ENCODE measurements at places on chromosomes 11 and 22.

DNA sequence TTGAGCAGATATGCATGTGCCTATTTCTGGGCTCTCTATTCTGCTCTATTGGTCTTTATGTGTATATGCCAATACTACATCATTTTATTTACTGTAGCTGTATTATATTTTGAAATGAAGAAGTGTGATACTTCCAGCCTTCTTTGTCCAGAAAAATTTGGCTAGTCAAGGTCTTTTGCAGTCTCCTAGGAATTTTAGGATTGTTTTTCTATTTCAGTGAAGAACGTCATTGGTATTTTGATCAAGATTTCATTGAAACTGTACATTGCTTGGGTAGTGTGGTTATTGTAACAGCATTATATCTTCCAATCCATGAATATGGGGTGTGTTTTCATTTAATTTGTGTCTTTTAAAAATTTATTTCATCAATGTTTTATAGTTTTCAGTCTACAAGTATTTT lies 400.3 kb downstream of the AASDHPPT start:
- DNase-seq, result no peak

DNA sequence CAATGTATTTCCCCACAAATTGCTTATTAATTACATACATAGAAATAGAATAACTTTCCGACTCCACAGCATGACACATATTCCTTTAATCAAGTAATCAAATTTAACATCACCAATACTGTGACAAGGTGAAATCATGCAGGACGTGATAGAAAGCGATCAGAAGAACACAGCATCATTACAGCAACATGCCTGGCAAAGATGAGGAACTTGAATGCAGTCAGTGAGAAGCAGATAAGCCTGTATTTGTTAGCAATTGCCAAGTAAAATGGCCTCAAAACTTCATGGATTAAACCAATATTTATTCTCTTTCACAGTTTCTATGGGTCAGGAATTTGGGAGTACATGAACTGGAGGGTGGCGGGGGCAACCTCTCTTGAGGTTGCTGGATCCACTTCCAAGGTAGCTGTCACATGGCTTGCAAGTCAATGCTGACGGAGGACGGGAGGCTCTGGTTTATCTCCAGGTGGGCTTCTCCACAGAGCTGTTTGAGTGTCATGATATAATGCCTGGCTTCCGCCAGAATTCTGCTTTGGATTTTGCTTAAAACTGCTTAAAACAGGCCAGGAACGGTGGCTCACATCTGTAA lies 12.0 kb upstream of the TEAD1 start:
- no peak for DNase-seq

DNA sequence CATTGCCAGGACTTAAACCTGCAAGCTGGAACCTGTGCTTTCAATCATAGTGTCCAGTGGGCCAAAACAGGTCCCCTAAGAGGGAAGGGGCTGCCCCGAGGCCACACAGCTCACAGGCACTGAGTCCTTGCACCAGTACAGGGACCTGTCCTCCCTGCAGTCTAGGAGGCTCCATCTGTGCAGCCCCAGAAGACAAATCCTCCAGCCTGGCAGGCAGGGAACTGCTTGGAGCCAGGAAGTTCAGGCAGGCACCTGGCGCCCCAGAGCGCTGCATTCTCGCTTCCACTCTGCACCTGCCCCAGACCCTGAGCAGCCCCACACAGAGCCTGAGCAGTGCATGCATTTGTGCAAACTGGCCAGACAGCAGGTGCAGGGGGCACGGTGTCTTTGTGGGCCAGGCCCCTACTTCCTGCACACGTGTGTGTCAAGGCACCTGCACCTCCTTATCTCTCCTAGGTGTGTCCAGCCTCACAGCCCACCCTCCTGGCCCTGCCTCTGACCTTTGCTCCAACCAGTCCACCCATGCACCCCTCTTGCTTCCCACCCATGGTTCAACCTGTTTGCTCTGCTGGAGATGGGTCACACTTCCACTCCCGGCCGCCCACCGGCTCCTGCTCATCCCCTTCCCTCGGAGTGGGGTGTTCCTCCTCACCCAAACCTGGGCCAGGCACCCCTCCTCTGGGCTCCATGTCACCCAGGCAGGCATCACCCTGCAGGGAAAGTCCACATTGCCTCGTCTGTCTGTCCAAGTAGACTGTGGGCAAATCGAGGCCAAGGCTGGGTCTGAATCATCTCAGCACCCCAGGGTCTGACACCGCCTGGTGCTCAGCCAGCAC lies 19.0 kb downstream of the LINC01488 start:
- no peak for DNase-seq

- no peak for DNase-seq
These were observed 3.4 kb upstream of the CAPN5 start for GRCh38 chr11:77063407-77063806.
